Foreskin keratinocyte (primary cell): ENCODE measurements at places on chromosomes 2 and 18.

- peak; percentile 73 for DNase-seq
Observed at GRCh38 chr2:203498161-203498560, 36.9 kb downstream of the RAPH1 start.

DNA sequence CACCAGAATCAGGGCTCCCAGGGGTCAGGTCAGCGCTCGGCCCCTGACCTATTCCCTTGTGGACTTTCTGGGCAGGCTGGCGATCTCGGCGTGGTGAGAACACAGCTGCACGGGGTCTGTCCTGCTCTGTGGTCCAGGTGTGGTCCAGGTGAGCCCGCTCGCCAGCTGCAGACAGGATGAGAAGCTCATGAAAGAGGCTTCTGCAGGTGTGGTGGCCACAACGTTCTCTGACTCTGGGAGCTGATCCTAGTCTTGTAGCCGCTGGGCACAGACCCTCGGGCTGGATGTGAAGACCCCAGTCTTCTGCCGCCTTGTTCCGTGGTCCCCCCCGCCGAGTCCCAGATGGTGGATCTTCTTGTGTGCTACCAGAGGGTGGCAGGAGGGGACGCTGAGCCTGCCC lies 129.7 kb downstream of the RTP5 start:
- DNase-seq, result no peak

DNA sequence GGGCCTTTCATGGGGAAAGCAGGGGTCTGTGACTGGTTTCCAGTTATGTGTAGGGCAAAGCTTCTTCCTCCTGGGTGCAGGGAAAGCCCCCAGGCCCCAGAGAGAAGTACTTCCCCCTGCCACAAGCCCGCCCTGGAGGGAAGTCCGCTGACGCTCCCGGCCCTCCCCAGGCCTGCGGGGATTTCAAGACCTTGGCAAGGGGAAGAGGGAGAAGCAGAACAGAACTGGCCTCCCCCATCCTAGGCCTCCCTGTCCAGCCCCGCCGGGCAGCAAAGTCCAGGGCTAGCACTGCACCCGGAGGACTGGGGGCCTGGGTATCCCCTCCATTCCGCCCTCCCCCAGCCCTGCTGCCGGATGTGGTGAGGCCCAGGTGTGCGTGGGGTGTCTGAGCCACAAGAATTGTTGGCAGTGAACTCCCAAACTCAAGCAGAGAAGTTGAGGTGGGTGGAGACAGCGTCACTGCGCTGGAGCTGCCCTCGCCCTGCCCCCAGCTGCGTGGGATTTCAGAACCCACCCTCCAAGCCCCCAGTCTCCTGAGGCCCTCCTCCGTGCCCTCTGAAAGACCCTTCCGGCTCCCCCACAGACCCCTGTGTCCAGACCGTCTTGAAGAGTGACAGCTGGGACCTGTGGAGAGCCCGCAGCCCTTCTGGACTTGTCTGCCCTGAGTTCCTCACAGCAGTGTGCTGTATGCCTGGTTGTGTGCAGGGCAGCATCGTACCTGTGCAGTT lies 1.1 kb upstream of the DUSP2 start:
- DNase-seq, result no peak

GRCh38 chr2:112829961-112830681 lies 6.5 kb downstream of the IL1B start:
- DNase-seq, result no peak

DNA sequence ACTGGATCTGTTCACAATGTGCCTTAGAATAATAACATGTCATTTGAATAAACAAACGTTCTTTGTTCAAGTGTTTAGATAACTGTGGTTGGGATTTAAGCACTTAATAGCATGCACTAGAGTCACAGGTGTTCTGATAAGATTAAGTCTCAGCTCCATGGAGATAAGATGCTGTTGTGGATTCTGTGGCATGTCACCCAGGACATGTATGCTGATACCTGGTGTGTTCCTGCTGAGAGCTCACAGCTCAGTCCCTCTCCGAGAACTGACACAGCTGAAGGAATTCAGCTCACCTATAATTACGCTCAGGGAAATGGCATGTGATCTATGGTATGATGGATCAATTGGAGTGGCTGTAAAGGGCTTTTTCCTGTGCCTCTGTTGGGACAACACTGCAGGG lies 75.4 kb upstream of the ST6GAL2 start:
- no peak for DNase-seq

DNA sequence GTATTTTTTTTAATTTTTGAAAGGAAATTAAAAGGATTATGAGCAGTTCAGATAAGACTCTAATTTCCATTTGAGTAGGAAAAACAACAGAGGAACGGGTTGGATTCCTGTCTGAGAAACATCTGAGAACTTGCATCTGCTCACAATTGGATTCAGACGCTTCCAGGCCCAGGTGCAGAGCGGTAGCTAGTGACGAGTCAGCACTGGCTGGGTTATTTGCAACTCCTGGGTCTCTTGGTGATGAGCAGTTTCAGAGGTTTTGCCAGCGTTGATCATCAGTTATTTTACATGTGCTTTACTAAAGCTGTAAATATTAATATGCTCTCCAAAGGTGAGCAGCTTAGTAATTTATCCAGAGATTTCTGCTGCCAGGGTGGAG lies 39.1 kb upstream of the B3GNT7 start:
- DNase-seq, result no peak
